ENCODE measurements at places on chromosomes 6 and 20.

- DNase-seq, result no peak
These were observed 612.3 kb downstream of the UTRN start for GRCh38 chr6:144897441-144897921.

DNA sequence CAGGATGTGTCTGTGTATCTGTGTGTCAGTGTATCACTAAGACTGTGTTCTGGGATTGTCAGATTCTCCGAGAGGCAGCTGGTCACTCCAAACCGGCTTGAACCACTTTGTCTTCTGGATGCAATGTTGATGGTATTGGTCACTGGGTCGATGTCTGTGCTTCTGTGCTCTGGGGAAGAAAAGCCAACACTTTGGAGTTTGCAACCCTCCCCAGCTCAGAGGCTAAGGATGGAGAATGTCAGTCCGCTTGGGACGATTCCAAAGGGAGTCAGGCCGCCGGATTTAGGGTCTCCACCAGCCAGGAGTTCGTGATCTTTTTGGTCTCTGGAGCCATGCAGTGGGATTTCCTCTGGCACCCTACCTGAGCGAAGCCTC, 5.2 kb downstream of the MAFB start:
- DNase-seq, result no peak

DNA sequence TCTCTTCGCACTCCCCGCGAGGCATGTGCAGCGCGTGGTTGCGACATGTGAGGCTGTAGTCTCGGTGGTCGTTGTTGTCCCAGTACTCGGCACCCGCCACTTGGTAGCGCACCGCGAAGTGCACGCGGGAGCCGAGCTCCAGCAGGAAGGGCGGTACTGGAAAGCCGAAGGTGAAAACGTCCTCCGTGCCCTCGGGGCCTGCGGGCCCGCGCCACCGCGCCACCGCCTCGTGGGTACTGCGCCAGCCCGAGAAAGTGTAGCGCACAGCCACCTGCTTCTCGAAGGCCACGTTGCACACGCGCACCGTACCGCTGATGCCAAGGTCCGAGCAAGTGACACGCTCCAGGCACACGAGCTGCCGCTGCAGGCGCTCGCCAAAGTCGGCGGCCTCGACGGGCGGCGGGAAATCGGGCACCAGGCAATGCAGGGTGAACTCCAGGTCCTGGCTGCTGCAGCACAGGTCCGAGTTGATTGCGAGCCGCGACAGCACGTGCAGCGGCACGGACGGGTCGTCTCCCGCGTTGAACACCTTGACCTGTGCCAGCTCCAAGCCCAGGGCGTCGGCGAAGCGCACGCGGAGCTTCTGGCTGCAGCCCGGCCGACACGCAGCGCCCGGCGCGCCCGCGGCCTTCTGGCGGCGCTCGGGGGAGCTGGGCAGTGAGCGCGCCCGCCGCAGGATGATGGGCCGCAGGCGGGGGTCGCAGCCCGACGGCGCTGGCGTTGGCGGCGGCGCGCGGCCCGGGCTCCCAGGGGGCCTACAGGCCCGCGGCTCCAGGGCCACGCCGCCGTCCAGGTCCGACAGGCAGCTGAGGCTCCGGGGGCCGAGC, 840 bp downstream of the PPP1R3D start:
- peak; percentile 9 for DNase-seq

DNA sequence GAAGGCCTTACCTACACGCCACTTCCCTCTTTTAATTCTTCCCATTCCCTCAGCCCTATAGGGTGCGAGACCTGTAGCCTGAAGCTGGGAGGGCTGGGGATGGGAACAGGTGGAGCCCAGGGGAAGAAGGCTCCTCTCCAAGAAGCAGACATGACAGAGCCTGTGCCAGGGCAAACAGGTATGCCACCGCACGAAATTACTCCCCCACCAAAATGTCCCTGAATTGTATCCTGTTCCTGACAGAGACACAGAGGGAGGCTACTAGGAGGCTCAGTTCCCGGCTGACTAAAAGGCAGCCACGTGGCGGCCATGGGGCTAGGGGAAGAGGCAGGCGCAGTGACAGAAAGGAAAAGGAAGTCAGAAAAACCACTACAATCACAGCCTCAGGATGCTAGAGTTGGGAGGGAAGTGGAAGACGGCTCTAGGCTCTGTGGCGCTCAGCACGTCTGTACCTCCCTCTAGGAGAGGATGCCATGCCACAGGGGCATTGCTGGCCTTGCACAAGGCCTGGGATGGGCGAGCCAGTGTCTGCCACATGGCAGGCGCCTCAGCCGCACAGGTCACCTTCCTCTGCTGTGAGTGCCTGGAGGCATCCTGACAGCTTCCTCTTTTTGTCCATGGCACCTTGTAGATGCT, 27.7 kb downstream of the TFEB start:
- DNase-seq, result no peak

DNA sequence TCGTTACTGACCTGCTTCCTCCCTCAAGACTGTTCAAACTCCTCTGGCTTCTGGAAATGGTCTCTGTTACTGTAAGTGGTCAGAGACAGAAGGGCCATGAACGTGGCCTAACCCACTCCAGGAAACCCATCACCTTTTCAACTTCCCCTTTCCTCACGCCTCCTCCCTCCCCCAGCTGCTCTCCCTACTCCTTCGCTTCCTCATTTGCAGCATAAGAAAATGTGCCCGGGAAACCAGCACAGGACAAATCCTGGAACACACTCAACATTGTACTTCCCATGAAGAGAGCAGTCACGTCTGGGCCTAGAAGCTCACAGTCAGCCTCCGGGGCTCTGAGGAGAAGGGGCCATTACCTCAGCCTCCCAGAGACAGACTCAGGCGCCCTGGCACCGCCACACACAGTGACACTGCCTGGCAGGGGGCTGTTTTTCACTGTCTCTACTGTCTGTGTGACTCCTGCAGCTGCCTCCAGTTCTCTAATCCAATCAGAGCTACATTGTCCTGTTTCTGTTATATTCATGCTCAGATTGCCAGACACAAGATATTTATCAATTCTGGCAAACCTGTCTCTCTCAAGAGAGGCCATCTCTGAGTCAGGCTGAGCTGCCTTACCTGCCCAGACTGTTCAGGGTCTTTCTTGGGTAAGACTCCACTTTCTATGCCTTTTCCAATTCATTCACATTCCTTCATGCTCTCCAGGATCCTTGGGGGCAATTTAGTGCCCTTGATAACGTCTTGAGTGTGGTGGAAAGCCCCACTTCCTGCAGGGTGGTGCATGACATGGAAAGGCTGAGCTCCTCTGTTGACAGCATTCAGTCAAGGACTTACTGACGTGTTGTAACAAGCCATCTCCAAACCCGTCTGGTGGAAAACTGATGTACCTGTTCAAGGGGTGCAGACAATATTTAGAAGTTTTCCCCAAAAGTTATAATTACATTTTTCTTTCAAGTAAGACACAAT, 242.2 kb downstream of the HIVEP2 start:
- DNase-seq, result no peak

DNA sequence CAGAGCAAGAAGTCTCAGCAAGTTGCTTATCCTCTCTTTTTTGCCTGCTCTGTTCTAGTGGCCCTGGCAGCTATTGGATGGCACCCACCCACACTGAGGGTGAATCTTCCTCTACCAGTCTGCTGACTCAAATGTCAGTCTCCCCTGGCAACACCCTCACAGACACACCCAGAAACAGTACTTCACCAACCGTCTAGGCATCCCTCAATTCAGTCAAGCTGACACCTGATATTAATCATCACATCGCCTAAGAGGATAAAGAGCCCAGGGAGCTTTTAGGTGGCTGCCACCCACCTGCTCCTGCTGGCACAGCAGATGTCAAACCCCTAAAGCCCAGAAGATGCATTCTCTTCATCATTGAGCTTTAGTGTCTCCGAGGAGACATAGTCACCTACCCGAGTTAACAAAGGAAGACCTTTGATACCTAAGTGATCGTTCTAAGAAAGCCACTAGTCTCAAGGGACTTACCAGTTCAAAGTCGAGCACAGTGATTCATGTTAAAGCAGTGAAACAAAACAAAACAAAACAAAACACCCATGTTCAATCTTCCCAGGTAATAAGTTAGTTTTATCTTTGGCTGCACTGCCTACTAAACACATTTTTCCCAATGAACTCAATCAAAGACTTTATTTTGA, 97.7 kb upstream of the KCNQ5 start:
- DNase-seq, result no peak

DNA sequence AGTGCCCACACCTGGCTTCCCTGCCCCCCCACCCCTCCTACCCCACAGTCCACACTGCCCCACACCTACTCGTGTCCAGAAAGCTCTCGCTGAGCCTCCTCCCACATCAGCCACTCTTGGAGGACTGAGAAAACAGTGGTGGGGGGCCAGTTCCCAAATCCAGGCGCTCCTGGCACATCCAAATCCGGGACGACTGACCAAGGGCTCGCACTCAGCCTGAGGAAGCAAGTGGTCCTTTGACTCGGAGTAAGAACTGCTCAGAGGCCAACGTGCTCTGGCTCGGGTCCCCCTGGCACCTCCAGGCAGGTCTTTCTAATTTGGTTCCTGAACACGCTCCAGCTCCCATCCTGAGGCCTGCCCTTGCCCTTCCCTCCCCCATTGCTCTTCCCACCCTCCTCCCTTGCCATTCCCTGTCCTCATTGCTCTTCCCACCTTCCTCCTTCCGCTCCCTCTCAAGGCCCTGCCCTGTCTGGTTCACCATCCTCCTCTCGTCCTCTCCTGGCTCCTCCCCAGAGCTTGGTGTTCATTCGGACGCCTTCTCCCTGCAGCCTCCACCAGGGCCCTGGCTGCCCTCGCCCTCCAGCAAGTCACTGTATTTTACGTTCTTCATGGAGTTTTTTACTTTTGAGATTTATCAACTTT, 83.6 kb downstream of the THBS2 start:
- DNase-seq, result no peak

GRCh38 chr6:47357827-47358226, 48.1 kb upstream of the TNFRSF21 start:
- no peak for DNase-seq

DNA sequence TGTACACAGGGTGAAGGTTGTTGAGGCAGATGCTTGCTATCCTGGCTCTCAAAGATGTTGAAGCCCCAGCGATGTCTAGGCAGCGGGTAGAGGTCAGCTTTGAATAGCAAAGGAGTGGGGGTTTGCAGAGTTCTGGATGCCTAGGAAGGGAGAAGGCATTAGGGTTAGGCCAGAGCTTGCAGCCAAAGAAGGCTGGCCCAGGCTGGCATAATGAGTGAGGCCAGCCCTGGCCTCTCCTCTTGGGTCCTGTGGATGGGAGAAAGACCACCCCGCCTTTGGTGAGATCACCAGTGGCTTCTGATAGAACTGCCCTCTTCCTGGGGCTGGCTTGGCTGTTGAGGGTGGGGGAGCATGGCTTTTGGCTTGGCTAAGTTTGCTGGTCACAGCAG, 406 bp upstream of the WFDC5 start:
- no peak for DNase-seq

DNA sequence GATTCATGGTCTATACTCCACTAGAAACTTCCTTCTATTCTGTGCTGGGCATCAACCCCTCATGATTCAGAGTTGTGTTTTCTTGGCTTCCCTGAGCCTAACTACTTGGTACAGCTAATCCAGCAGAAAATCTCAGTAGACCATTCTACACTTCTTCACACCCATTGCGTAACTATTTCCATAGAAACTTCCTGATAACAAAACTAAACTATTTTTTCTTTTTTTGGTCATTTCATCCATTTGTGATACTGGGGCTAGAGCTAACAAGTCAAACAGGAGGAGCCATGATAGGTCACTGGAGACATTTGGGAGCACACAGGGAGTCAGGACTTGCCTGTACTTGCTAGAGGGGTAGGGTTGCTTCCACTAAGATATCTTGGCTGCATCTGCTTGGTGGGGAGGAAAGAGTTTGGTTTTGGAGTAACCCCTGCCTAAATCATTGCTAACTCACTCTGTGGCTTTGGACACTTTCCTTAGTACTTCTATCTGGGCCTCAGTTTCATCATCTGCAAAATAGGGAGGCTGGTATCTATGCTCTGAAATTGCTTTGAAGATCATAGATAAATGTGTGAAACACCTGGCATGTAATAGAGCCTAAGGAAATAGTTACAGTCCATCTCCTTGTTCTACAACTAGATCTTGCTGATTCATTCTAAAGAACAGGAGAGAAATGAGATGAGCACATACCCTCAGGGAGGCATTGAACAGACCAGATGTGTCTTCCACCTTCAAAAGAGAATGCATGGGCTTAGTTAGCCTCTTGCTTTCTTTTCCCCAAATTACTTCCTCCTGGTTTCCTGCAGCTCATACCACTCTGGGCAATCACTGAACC, 127.9 kb upstream of the ADGRF1 start:
- DNase-seq, result no peak

DNA sequence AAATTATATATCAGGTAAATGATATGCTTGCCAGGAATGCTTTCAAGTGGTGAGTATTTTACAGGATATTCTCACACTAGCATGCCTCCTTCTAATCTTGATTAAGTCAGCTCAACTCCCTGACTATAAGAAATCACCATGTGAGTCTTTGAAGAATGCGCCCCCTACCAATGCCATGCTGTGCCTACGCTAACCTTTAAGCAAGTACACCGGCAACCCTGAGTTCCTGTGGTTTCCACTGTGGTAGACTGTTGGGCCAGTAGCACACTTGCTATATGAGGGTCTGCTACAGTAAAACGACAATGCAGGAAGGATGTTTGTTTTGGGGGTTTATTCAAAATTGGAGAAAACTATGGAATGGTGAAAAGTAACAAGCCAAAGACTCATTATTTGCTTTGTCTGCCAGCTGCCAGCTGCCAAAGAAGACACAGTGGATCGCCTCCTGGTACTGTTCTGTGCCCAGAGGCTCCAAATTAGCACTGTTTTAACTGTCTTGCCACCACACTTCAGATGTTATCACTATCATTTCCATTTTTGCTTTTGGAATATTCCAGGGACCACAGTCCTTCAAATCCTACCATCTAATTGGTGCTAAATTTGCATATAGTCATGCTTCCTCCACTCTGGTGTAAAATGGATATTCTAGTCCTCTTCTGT, 333.5 kb downstream of the RNGTT start:
- no peak for DNase-seq

GRCh38 chr6:15088904-15089568, 156.8 kb upstream of the JARID2 start:
- DNase-seq, result no peak

DNA sequence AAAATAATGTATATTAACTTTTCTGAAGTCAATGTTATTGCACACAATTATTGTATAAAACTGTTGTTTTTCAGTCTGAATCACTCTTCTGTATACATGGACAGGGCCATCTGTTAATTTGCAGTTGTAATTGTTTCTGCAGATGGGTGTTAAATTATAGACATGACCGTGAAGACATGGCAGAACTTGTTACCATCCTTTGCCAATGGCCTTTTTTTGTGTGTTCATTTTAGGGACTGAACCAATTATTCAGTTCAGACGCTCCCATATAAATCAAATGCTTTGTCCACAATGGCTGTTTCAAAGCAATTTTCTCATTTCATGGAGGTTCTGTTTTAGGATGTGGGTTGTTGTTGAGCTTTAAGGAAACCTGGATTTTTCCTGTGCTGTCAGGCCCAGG, 533.7 kb downstream of the DOK5 start:
- DNase-seq, result no peak

DNA sequence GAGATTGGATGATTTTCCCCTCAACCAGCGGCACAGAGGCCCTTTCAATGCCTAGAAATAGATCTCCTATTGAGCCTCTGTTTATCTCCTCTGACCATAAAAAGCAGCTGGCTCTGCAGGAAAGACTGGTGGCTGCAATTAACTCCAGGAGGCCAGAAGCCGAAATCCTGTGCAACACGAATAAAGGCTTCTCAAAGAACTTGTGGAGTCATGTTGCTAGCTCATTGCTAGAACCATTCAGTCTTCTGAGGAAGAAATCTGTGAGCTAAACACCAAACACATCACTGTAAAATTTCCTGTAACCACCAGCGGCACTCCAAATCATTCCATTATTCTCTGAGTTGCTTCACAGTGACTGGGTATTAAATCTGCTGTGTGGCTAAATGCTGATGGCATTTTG, 49.1 kb upstream of the TPD52L1 start:
- no peak for DNase-seq

All from cortex of kidney (tissue), 1 donor.